Activated CD4-positive, alpha-beta T cell treated with anti-CD3 and anti-CD28 coated beads for 48 hours (primary cell): ENCODE measurements at places on chromosomes 16 and 17.

DNA sequence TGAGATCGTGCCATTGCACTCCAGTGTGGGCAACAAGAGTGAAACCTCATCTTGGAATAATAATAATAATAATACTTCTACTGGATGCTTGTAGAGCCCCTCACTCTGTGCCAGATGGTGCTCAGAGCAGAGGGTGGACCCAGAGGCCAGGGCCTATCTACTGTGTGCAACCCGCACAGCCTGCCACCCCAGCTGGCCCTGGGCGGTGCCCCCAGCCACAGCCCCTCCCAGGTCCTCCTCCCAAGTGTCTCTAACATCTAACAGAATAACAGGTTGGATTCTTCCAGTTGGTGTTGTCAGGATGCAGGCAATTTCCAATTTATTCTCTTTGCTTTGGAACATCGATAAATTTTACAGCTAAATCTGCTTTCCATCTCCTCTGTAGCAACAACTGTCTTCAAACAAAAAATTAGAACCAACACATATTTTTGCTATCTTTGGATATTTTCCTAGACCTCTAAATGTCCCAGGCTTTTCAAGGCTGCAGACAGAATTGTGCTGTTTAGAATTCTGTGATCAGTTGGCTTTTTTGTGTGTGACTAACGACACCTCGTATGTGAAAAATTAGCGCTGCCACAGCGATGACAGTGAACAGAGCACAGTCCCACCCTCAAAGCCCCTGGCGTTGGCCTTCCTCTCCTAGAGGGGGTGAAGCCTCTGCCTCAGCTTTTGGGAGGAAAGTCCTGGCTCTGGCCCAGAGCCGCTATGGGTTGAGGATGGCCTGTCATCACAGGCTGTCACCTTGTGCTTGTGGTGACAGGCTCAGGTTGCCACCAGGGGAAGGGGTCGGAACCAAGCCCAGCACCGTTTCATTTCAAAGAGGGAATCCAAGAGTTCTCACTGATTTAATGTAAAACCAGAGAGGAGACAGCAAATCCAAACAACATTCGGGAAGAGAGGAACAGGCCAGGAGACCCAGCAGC is 7.6 kb upstream of the EVPL start:
- no peak for DNase-seq

GRCh38 chr17:76208120-76208519 is 32.2 kb downstream of the RNF157 start:
- no peak for DNase-seq

- no peak for DNase-seq
Measured at GRCh38 chr16:85246973-85247372, 134.7 kb upstream of the CIBAR2 start.

DNA sequence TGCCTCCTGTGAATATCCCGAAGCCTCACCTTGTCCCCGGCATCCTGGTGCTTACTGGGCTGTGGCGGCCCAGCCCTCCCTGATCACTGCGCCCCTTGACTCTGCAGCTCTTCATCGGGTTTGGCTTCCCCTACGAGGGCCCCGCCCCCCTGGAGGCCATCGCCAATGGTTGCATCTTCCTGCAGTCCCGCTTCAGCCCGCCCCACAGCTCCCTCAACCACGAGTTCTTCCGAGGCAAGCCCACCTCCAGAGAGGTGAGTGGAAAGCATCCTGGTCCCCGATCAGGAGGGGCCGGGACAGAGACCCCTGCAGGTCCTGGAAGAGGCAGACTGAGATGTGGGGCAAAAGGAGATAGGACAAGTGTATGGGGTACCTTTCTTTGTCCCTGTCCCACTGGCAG is 72.1 kb downstream of the MGAT5B start:
- DNase-seq: no peak

DNA sequence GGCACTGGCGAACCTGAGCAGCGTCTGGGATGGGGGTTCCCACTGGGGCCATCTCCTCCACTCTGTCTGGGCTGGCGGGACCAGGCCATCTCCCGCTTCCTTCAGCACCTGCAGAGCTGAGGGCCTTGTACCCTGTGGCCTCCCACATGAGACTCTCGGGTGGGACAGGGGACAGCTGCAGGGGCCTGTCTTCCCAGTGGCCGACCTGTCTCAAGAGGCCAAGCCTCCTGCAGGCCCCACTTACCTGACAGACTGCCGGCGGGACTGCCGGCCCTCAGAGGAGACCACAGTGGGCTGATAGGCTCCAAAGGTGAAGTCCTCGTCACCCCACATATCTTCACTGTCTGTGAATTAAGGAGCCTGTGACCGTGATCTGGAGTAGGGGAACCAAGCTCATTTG is 15.7 kb downstream of the FBF1 start:
- no peak for DNase-seq

GRCh38 chr16:27762441-27762840 is 212.5 kb downstream of the KATNIP start:
- DNase-seq: no peak

DNA sequence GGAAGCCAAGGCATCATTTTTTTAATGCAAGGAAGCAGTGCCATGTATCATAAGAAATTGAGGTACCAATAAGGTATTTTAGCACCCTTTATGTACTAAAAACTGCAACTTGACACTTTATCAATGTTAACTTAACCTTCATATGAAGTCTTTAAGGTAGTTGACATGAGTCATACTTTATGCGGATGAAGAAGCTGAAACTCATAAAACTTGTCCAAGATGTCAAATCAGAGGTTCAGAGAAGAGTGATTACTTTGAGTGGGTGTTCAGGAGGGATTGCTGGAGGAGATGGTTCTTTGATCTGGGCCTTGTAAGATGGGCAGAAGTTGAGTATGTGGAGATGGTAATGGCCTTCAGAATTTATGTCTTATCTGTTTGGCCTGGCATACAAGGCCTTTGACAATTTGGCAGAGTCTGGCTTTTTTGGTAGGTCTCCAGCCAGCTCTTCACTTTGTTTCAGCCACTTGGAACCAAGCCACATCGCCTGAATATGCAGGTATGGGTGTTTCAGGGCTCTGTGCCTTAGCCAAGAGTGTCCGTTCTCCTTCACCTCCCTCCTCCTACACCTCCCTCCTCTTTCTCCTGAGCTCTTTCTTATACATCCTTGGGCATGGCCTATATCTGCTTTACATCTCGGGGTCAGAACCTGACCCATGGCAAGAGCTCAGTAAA is 23.7 kb downstream of the YPEL2 start:
- no peak for DNase-seq

GRCh38 chr16:69309316-69309715 is 1.8 kb upstream of the VPS4A start:
- no peak for DNase-seq

- no peak for DNase-seq
Measured at GRCh38 chr17:37067555-37068111, 118.9 kb downstream of the AATF start.

- DNase-seq: peak; percentile 54
Measured at GRCh38 chr17:10295728-10296343, 77.0 kb downstream of the MYH13 start.

DNA sequence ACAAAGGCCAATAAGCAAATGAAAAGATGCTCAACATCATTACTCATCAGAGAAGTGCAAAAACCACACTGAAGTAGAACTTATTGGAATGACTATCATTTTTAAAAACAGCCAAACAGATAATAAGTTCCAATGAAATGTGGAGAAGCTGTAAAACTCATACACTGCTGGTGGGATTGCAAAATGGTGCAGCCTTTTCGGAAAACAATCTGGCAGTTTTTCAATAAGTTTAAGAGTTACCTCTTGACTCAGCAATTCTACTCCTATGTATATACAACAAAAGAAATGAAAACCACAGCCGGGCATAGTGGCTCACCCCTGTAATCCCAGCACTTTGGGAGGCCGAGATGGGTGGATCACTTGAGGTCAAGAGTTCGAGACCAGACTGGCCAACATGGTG is 49.3 kb downstream of the AKAP10 start:
- no peak for DNase-seq

DNA sequence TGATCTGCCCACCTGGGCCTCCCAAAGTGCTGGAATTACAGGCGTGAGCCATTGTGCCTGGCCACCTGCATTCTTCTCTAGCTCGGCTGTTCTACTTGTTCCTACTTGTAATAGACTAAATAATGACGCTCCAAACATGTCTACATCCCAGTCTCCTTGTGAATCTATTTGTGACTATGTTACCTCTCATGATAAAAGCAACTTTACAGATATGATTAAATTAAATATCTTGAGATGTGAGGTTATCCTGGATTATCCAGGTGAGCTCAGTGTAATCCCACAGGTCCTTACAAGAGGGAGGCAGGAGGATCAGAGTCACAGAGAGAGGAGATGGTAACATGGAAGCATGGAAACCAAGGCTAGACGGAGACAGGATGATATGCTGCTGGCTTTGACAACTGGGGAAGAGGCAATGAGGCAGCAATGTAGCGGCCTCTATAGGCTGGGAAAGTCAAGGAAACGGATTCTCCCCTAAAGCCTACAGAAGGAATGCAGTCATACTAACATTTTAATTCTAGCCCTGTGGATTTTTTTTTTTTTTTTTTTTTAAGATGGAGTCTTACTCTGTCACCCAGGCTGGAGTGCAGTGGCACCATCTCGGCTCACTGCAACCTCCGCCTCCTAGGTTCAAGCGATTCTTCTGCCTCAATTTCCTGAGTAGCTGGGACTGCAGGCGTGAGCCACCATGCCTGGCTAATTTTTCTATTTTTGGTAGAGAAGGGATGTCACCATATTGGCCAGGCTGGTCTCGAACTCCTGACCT is 5.0 kb upstream of the LASP1 start:
- no peak for DNase-seq

DNA sequence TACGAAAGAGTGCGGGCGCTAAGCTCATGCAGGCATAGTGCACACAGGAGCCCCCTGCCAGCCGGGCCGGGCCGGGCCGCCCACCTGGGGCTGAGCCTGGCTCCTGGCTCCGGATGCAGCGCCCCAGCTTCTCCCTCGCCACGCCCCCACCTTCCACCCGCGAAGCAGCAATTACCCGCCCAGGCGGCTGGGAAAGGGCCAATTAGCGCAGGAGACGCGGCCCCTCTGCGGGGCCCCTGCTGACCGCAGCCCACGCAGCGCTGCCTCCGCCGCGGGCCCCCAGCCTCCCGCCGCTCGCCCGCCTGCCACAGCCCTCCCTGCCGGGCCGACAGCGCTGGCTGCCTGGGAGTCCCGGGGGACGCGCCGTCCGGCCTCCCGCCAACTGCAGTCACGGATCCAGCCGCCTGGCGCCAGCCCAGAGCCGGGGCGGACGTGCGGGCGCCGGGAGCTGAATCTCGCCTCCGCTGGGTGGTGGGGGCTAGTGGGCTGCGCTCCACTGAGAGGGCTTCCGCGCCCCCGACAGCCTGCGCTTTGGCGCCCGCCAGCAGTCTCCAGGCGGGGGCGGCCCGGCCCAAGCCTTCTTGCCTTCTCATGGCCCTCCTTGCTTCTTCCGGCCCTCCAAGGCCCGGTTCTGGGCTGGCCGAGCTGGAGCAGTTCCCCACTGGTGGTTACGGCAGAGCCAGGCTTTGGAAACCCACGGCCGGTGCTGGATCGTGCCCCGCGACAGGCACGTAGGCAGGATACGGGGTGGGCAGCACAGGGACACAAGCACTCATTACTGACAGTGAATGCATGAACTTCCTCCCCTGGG is 14.9 kb upstream of the CBFB start:
- DNase-seq: peak; percentile 88

- peak; percentile 84 for DNase-seq
Measured at GRCh38 chr16:56625140-56625942, at the start of gene MT1E. MT1E (plus strand) TSS chr16:56625781; CDS start chr16:56625852, 71 bp downstream.

GRCh38 chr16:13909872-13910303 is 10.1 kb upstream of the ERCC4 start:
- DNase-seq: no peak
